ENCODE measurements at places on chromosomes 6 and 20. TPM values are rescaled to one million over a fixed set of nuclear protein-coding genes. Genes with fewer than 3 reads are reported as not detected.

DNA sequence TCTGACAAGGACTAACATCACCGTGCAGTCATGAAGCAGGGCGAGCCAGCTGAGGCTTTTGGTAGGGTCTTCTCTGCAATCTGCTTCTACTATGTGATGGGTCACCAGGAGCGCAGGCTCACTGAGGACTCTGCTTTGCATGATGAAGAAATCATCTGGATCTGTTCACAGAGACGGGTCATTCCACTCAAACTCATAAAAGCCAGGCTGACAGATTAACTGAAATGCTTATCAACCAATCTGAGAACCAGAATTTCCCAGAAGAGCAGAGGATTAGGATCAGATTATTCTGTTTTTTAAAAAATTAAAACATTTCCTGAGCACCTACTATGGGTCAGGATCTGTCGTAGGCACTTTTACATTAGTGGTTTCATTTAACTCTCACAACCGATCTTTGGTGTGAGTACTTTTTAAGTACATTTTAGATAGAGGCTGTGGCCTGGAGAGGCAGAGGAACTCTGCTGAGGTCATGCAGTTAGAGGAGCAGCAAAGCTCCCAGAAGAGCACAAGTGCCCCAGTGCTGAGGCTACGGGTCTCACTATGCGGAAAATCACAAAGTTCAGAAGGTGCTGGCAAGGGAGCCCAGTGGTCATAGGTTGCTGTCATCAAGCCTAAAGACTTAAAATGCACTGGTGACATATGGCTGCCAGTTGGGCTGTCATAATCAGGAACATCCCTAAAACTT lies 109.1 kb downstream of the BACH2 start:
- no peak for DNase-seq

DNA sequence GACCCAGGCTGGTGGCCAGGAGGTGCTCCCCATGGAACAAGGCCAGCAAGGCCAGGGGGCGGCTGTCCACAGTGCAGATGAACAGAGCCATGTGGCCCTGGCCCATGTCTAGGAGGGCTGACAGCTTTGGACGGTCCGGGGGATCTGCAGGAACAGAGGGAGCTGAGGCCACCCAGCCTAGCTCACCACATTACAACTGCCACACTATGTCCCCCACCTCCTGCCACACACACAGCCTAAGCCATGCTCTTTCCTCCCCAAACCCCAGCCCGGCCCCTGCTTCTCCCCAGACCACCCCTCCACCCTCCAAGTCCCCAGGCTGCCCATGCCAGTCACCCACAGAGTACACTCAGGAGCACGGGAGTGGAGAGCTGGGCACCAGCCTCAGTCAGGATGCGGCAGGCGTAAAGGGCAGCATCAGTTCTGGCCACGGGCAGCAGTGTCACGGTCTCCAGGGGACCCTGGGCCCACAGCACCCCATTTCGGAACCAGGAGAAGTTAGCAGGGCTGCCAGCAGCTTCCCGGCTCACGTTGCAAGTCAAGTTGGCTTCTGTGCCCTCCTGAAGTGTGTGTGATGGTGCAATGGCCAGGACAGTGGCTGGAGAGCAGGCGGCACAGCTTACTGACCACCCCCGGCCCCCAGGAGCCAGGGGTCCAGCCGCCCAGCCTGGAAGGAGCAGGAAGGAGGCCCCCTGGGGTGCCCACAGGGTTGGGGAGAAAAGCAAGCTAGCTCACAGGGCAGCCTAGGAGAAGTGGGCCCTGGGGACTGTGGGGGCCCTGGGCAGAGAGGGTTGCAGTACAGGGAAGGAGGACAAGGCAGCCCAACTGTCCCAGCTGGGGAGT lies 15.2 kb upstream of the ADAM33 start:
- no peak for DNase-seq

DNA sequence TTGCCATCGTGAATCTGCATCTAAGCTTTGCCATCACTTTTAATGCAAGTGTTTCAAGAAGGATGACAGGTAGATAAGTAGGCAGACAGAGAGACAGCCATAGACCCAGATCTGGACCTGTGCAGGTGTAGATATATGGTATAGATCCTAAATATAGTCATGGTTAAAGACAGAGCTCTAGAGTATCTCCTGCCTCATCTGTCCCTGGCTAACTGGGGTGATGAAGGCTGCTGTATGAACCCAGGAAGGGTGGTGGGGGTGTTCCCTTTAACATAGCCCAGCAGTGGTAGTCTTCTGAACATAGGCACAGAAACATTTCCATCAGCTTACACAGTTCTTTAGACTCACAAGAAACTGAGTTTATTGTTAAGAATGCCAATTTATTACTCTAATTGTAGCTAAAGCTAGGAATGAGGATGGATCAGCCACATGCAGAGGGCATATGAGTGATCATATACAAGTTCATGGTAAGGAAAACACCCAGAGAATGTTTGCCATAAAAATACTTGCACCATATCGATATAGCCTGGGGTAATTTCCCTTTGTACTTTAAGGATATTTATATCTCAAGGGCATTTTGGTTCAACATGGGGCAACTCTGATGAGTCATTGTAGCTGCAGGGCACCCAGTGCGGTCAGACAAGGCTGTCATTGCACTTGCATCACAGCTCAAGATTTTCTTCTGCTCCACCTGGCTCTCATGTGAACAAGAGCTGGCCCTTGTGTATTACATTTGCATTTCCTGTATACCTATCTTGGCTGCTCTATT lies 587.2 kb downstream of the EPM2A start:
- no peak for DNase-seq

GRCh38 chr6:73854998-73855718 lies 159.2 kb downstream of the CD109 start:
- no peak for DNase-seq

- DNase-seq: no peak
These were observed 2.0 kb upstream of the SLC22A23 start for GRCh38 chr6:3458706-3459421.

- DNase-seq: no peak
These were observed 288.1 kb upstream of the SUPT3H start for GRCh38 chr6:45665859-45666258.

The NKX2-2 gene
- total RNA-seq: 1.8 TPM

The SLC22A7 gene
- not detected for total RNA-seq

The SPEF1 gene
- total RNA-seq: not detected
